ENCODE measurements at places on chromosomes 3 and 15.

DNA sequence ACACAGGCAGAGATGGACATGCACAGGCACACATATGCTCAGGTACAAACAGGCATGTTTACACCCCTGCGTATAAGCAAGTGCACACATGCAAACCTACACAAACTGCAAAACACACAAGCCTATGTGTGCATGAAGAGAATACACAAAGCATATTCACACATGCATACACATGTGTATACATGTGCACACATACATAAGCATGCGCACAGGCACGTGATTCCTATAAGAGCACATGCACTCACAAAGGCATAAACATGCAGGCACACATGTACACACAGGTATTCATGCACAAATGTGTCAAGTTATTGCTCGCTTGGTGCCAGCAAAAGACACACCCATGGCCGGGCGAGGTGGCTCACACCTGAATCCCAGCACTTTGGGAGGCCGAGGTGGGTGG is 1.4 kb upstream of the GNAT1 start:
- no peak for DNase-seq

- DNase-seq = no peak
Measured at GRCh38 chr3:157494581-157495281, 8.5 kb downstream of the VEPH1 start.

DNA sequence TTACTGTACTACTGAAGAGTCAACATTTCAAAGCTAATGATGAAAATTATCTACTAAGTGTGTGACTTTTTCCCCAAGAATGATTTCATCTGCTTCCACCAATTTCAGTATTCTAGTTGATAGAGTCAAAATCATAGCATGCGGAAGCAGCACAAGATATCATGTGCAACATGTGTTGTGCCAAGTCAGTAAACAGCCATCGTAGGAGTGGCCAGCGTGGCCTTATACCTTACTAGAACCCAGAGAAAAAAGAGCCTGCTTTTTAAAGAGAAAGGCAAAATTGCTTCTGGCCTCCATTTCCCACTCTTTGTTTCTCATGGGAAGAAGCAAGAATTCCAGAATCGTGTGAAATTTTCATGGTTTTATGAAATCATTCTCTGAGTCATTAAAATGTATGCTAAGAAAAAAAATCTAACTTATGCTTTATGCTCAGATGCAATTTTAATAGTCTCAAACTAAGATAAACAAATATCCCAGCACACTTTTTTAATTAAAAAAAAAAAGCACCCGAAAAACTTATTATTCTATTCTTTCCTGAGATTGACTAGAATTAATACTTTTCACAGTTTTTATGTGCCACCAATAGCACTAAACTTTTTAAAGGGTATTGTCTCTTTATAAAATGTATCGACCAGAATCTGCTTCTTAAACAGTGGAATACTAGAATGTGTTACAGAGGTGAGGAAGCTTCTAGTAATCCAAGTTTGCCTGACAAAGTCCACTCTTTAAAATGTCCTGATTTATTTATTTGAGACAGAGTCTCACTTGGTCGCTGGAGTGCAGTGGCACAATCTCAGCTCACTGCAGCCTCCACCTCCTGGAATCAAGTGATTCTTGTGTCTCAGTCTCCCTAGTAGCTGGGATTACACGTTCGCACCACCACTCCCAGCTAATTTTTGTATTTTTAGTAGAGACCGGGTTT is 87.3 kb downstream of the MBNL1 start:
- DNase-seq = no peak

GRCh38 chr3:157078131-157078810 is 81.7 kb downstream of the CCNL1 start:
- no peak for DNase-seq

DNA sequence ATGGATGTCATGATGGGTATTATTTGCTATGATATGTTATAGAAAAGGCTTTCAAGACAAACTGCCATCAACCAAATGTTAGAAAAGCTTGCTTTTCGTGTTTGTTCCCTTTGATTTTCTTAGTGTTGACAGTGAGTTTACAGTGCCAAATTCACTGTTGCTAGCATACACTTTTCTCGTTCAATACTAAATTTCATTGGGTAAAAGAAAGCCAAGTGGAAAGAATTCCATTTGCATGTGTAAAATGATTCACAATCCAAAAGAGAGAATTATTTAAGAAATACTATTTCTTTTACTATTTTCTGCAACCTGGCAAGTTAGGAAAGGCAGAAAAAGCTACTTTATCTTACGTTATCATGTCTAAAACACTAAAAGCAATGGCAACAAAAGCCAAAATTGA is 301.4 kb downstream of the OTOL1 start:
- no peak for DNase-seq

- no peak for DNase-seq
Measured at GRCh38 chr15:46786590-46787285, 930.6 kb upstream of the SEMA6D start.

- DNase-seq = no peak
Measured at GRCh38 chr15:83379579-83379959, 67.6 kb upstream of the SH3GL3 start.

DNA sequence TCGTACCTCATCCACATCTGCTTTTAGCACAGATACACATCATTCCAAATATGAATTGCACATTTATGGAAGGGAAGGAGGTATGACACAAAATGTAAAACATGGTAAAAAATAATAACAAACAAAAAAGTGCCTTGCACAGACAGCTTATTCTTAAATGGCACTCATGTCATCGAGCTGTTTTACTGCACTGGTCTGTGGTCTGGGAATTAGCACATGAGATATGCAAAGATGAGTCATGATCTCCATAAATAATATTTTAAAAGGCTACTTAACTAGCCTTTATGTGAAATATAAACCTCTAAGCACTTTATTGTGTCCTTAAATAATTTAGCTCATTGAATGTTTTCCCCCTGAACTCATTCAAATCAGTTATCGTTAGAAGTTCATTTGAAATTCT is 142.2 kb upstream of the ZNF385D start:
- no peak for DNase-seq

GRCh38 chr3:182135056-182135455 is 423.3 kb downstream of the SOX2 start:
- DNase-seq = no peak

DNA sequence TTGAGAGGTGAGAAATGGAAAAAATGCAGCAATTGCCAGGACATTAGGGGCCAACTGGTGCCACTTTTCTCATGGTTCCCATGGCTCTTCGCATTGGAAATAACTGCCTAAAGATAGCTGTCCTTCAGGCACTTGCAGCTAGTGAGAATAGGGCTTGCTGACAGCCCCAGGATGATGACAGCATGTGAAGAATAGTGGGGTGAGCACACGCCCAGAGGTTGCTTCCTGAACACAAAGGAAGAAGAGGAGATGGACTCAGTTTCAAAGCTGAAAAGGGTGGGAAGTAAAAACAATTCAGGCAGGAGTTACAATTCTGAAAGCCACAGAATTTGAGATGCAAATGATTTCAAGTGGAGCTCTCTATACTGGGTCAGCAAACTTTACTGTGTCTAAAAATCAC is 45.6 kb downstream of the TNFAIP8L3 start:
- DNase-seq = no peak

GRCh38 chr3:177607589-177607988 is 410.3 kb upstream of the TBL1XR1 start:
- no peak for DNase-seq

DNA sequence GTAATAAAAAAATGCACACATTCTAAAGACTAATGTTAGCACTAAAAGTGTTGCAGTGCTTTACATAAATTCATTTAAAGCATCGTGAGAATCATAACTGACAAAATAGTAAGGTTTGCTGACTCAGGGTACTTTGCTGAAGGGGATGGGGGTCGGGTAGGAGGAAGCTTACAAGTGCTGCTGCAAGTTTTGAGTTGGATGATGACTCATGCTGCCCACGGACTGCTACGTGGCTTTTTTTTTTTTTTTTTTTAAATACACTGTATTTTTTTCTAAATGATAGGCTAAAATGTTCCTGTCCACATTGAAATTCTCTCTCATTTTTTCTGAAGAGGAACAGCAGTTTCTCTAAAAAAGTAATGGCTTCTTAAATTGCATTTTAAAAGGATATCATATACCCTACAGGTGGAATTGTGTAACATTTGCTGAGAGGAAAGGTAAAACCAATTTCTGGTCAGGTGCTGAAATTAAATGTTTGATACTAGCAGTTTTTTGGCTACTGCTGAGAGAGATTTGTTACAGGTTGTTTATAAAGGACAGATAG is 2.2 kb downstream of the MAPK6 start:
- peak; percentile 86 for DNase-seq
